ENCODE measurements at places on chromosomes 7 and 10.

DNA sequence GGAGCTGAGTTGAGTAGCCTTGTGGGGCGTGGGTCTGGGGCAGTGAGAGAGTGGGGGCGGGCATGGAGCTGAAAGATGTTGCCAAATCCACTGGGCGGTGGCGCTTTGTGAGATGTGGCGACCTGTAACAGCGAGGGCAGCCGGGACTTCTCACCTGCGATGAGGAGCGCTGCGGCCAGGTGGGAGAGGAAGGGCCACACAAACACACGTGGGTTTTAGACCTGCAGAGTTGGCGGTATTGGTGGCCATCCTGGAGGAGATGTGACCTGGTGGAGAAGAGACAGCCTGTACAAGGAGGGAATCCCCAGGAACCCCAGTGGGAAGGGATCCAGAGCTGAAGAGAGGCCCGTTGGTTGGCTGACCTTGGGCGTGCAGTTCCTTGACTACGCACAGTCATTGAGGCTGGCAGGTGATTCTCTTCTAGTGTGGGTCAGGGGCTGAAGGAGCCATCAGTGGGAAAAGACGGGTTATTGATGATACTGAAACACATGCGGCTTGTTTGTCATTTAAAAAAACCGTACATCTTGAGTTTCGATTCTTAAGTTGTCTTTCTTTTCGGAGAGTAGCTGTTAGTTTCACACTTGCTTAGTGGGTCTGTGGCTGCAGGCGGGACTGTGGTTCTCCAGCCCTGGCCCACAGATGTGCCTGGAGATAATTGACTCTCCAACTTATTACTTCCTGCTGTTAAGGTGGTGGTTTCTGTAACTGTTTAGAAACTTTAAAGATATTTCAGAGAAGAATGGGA is 2.4 kb downstream of the CHST12 start:
- no peak for DNase-seq

DNA sequence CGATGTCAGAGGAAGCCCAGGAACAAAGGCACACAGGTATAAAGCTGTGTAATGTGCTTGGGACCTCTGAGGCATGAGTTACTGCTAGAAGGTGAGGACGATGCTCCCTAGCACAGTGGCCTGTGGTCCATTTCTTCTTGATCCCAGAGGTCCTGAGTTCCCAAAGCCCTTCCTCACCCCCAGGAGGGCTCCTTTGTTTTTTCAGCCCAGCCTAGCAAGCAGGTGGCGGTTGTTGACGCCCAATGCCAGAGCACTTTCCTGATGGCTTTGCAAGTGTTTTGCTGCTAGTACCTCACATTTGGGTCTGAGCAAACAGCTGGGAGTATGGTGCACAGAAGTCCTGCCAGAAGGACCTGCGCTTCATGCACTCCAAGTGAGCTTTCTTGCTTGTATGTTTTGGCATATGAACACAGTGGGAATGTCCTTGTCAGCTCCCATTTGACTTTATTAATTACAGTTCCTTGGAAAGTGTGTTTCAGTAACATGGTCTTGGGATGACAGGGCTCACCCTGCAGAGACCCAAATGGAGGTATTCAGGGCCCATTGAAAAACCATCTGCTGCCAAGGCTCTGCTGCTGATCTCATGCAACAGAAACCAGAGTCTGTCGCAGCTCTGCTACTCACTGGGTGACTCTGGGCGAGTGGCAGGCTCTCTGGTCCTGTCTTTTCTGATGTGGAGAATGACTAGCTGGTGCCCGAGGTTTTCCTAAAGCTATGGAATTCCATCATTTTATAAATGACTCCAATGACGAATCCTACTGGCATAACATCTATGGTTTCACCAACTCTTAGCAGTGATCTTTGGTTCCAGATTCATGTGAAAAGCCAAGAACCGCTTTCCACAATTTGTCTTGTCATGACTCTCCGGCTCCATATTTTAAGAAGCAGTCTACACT is 134.9 kb downstream of the ARID5B start:
- DNase-seq: no peak

GRCh38 chr10:97514344-97514743 is 15.6 kb downstream of the UBTD1 start:
- DNase-seq: no peak

- DNase-seq: no peak
These were observed 7.8 kb downstream of the PHYH start for GRCh38 chr10:13291821-13292773.

Data from GOT3 (cell line).